ENCODE measurements at places on chromosomes 3 and 15.
A peak's percentile ranks its signal among the peaks of the same experiment; 100 is the strongest.

GRCh38 chr3:40109641-40110490, 199.6 kb upstream of the EIF1B start:
- no peak for DNase-seq

DNA sequence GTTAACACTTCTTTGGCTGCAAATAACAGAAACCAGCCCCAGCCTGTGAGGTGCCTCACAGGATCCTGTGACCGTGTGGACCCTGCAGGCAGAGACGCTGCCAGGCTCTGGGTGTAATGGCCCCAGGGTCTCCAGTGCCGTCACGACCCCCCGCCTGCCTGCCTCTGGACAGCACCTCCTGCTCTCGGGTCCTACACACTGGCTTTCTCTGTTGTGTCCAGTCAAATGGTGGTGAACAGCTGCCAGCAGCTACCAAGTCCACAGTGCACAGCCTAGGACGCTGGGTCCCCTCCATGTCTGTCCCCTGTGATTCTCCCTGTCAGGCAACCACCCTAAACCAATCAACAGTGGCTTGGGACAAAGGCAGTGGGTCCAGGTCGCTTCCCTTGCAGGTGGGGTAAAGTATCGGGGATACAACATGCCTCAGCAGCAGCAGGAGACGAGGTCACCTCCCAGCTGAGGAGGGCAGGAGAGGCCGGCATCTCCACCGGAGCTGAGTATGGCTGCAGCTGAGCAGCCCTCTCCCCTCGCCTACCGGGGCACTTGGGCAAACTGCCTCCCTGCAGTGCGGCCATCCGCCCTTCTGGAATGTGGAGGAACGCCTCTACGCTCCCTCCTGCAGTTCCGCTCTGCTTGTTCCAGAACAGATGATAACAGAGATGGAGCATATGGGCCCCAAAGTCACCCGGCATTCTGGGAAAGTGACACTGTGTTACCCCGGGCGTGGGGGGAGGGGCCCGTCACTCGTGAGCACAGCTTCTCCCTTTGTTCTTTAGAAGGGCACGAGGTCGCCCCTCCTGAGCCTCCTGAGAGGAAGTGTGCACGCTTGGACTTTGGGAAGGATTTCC, 21.1 kb upstream of the SKOR1 start:
- no peak for DNase-seq

DNA sequence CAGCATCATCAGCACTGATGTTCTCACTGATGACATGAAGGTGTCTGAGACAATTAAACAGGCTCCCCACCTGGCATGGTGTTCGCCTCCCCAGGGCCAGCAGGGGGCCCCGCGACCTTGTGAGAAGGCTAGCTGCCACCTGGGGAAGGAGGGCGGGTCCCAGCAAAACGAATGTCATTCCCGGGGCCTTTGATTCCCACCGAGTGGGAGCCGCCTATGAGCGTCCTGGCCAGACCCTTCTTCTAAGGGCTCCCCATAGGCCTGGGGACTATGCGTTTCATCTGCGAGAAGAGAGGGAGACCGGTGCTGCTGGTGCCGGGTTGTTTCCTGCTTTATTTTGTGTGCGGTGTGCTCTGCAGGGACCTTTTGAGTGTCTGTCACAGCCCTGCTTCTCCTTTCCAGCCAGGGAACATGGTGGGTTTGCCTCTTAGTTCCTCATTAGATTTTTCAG, 20.5 kb upstream of the MINDY4B start:
- peak; percentile 19 for DNase-seq

- no peak for DNase-seq
Observed at GRCh38 chr3:43260412-43260811, 25.9 kb upstream of the SNRK start.

DNA sequence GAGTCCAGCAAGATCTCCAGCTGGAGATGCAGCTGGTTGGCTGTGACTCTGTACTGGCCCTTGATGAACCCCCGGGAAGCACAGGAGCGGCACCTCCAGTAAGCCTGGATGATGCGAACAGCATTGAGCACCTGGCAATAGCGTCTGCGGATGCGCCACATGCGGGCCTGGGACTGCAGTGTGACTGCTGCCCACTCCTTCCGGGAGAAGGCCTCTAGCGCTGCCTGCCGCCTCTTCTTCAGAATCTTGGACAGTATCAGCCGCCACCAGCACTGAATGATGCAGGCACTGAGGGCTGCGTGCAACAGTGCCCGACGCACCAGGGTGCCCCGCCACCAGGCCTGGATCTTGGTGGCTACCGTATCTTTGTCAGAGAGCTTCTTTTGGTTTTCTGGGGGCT, 8.2 kb downstream of the IQCF1 start:
- DNase-seq = no peak

DNA sequence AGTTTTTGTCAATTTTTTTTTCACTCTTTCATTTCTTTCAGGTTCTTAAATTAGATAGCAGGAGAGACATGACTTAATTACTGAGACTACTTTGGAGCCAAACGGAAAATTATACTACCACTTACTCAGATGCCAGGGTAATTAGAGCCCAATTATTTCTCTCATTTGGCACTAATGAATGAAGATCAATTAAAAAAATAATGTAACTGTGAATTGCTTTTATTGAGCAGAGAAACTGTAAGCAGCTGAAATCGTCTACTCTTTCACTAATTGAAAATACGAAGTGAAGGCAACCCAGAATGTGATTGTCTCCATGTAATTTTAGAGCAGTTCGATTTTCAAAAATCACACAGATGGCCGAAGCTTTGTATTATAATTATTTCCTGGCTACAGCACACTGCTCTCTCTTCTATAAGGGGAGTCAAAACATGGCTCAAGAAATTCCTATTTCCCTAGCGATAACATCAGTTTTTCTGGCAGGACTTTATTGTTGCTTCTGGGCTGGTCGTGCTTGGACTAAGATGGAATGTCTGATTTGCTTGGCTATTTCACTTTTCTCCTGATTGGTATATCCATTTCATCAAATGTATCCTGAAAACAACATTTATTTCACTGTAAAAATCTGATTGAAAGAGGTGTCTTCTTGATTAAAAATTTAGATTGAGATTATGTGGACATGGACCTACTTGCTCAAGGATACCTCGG, 55.8 kb upstream of the PDZRN3 start:
- DNase-seq = no peak

DNA sequence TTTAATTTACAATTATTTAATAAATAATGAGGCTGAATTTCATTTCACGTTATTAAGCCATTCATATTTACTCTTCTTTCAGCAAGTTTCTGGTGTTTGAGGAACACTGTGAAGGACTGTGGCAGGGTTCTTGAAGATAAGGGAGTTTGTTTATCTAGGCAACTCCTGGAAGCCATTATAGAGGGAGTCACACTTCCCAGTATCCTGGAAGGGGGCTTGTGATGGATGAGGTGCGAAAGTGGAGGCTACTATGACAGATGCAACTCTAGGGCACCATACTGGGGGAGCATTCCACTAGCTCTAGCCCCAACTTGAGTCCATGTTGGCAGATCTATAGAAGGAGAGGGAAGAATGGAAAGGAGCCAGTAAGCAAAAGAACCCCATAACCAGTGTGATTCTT, 14.4 kb downstream of the CNOT10 start:
- DNase-seq = no peak

- DNase-seq = no peak
Observed at GRCh38 chr15:100433304-100433703, 91.5 kb upstream of the ADAMTS17 start.

DNA sequence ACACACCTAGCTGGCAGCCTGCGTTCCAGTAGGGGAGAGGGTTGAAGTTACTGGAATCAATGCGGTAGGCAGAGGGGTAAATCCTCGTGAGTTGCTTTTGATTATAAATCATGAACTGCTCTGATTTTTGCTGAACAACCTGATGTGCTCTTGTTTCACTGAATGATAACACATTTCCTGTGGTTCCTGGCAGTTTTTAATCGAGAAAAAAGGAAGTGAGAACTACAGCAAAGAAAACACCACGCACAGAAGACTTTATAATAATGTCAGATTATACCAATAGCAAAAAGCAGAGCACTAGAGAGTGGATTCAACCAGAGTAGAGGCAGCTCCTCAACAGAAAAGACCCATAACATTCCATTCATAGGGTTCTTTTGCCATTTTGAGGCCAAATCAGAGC, 200.8 kb upstream of the STRIT1 start:
- no peak for DNase-seq

DNA sequence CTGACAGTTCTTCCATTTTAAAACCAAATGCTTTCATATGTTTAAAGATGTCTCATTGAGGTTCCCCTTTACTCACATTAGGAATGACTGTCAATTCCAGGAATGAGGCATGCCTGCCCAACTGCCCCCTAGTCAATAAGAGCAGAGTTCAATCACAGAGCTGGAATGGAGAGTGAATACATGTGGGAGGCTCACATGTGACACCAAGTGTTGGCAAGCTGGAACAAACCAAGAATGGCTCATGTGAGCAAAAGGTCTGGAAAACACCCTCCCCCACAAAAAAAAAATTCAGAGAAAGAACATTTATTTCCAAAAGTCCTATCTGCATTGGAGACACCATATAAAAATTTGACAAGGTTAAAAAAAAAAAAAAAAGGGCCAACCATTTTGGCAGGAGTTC, 3.7 kb downstream of the PBRM1 start:
- no peak for DNase-seq

- DNase-seq = no peak
Observed at GRCh38 chr3:31937225-31937624, 43.8 kb downstream of the OSBPL10 start.

DNA sequence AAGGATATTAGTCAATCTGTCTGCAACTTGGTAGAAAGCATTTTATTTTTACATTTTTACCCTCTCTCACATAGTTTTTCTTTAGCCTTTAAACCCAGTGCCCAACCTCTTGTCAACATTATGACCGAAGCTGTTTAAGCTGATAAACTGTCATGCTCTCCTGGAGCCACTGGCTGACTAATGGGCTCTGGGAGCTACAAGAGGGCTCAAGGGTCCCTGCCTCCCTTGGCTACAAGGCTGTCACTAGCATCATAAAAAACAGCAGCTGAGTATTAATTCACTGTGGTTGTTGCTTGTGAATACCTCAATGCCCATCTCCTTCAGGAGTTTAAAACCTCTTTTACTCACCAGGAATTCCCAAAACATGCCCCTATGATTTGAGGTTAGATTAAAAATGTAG, 237.9 kb downstream of the ZMAT3 start:
- DNase-seq = no peak

DNA sequence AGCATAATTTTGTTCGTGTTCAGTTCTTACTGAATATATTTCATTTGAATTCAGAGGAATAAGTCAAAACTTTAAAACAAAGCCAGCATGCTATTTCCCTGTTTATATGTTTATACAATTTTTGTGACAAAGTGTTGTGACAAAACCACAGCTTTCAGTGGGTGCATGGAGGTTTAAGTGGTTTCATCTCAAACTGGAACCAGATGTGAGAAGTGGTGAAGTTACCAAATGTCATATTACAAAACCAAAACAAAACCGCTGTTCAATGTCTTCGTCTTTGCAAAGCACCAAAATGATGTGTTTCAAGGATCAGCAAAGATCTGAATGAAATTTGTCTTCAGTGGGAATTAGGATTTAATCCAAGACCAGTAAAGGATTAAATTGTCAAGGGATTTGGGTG, 59.3 kb upstream of the OSTN start:
- DNase-seq = no peak

DNA sequence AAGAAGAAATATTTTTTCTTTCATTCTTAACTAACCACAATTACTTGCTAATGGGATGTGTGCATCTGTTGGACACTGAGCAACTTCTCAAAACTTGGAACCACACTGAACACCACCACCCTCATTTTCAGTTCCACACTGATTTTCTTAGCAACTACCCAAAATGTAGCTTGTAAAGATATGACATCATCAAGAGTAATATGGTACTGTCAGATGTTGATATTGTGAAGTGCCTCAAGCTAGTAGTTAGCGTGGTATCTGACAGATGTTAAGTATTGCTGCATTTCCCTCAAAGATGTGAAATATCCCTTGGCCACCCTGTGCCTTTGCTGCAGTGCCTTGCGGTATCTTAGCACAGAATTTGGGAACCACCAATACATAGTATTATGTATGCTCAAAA, 9.3 kb downstream of the RFTN1 start:
- DNase-seq = no peak

DNA sequence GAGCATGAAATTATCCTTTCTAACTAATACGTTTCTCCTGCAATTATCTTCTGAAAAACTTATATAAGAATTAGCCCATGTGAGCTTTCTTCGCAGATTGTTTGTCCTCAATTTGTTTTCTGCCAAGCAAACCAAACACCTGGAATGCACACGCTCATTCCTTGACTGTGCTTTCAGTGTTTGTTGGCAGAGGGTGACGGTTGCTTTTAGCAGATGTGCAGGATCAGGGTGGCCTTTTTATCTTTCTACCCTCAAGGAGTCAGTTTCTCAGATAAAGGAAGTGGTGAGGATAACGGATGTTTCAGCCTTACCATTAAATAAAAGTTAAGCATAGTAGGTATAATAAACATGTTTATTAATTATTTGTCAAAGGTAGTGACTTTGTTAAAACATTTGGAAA, 15.2 kb downstream of the ARPP21 start:
- no peak for DNase-seq

DNA sequence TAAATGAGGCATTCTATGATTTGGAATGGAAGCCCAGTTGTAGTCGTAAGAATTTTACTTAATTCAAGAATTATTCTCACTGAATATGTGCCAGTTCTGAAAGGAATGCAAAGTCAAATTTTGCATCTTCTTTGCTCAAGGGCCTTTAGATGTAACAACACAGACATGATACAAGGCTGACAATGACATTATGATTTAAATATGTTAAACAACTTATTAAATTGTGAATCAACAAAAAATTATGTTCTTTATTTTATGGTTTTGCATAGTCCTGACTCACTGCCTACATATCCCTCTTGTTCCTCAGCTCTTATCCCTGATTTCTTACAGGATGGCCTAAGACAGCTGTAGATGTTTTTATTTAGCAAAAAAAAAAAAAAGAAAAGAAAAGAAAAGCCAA, 170.9 kb upstream of the NR2E3 start:
- DNase-seq = no peak

- no peak for DNase-seq
Observed at GRCh38 chr3:27623085-27623753, 98.9 kb downstream of the EOMES start.

- DNase-seq = no peak
Observed at GRCh38 chr15:100125401-100126191, 216.2 kb downstream of the ADAMTS17 start.

GRCh38 chr15:80689716-80690115, 5.4 kb upstream of the ABHD17C start:
- no peak for DNase-seq

DNA sequence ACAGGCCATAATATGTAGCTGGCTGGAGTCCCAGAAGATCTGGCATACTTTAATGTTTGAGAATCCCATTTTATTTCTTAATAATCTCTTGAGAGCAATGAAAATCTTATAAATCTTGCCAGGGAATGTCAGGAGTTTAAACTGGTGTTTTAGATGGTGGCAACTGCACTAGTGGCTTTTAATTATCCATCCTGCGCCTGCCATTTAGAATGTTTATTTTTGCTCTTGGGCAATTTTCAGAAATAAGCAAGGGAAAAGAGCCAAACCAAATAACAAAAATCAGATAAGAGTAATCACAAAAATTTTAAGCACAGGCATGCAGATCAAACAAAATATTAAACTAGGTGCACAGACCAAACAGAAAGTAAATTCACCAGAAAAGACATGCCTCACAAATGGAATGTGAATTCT, 41.9 kb upstream of the UBP1 start:
- no peak for DNase-seq

- DNase-seq = no peak
Observed at GRCh38 chr15:101660005-101660404, 7.8 kb upstream of the TM2D3 start.

GRCh38 chr3:188962253-188963247, 209.2 kb upstream of the TPRG1 start:
- DNase-seq = no peak

- no peak for DNase-seq
Observed at GRCh38 chr15:46946953-46947352, 770.4 kb upstream of the SEMA6D start.

GRCh38 chr3:51371943-51372557, 13.0 kb upstream of the MANF start:
- peak; percentile 26 for DNase-seq
